Urinary bladder (tissue), 4 donors: ENCODE measurements at places on chromosomes 1 and 21. TPM values are rescaled to one million over a fixed set of nuclear protein-coding genes. Genes with fewer than 3 reads are reported as not detected.

Gene FCRL3
- 0.05 TPM for total RNA-seq

Gene GABRD
- total RNA-seq: 0.95 TPM

Gene NOS1AP
- 2.0 TPM for total RNA-seq

Gene DIO1
- not detected for total RNA-seq

Gene ROR1
- total RNA-seq: 33.2 TPM

Gene KRTAP27-1
- total RNA-seq: not detected

Gene LRRC7
- total RNA-seq: 47.7 TPM

Gene SLC25A24
- total RNA-seq: 71.3 TPM

Gene LYPD8
- total RNA-seq: not detected

Gene PRR9
- not detected for total RNA-seq

Gene SEMA6C
- total RNA-seq: 10.4 TPM

Gene SLC35A3
- total RNA-seq: 68.7 TPM

Gene NHLH1
- total RNA-seq: not detected

Gene PCP4
- total RNA-seq: 14.2 TPM

Gene SPATA17
- 4.7 TPM for total RNA-seq

Gene KRTAP20-4
- total RNA-seq: not detected

Gene YRDC
- 6.0 TPM for total RNA-seq

Gene AMY2A
- not detected for total RNA-seq

Gene NPPB
- total RNA-seq: not detected

Gene SESN2
- total RNA-seq: 3.1 TPM

Gene HSPB7
- 13.0 TPM for total RNA-seq

Gene CRNN
- total RNA-seq: not detected

Gene NDC1
- 28.7 TPM for total RNA-seq

Gene HTR1D
- 0.11 TPM for total RNA-seq

Gene KRTAP13-1
- total RNA-seq: not detected

Gene ARHGEF11
- 28.7 TPM for total RNA-seq

Gene ORC1
- total RNA-seq: 2.7 TPM

Gene XCL1
- total RNA-seq: not detected

Gene CHI3L1
- total RNA-seq: 0.53 TPM

Gene CLCA4
- 38.1 TPM for total RNA-seq

Gene ANXA9
- 5.2 TPM for total RNA-seq

Gene OR2AK2
- not detected for total RNA-seq

Gene FGR
- 3.4 TPM for total RNA-seq
